NCI-H2081 treated with DMSO at 0.1 percent for 48 hours (cell line): ENCODE measurements at places on chromosomes 16 and 17.

DNA sequence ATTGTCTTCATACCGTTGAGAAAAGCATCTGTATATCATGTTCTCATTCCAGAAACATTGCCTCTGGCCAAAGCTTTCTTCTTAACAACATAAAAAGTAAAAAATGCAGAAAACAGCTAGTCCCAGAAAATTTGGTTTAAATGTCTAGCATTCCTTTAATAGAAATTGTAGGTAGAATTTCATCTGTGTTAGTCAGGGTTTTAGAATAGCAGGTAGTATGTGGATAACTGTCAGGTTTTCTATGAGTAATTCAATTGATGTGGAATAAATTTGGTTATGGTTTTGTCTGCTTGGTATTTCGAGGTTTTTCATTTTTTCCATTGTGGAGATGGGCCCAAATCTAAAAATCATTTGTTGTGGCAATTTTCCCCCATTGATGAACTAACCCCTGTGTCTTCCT lies 616.7 kb downstream of the KCNJ2 start:
- no peak for DNase-seq

DNA sequence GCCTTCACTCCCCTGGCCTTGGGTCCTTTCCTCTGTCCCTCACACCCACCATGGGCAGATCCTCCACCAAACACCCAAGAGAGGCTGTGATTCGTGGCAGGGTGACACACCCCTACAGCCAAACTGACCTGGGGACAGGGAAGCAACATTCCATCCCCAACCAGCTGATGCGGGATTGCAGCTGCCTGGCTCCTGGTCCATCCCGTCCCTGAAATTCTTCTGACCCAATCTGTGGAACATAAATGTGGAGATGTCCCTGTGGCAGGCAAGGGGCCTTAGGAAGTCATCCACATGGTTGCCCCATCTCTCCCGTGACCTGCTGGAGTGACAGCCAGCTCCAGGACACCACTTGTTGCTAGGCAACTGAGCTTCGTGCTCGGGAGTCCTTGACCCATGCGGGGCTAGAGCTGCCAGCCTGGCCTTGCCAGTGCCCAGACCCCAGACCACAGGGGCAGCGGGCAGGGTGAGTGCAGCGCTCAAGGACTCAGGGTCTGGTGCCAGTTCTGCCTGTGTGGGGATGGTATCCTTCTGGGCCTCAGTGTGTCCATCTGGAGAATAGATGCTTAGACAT lies 34.0 kb upstream of the CPNE2 start:
- no peak for DNase-seq

- no peak for DNase-seq
These were observed 835 bp downstream of the FBXL16 start for GRCh38 chr16:704552-705380.

DNA sequence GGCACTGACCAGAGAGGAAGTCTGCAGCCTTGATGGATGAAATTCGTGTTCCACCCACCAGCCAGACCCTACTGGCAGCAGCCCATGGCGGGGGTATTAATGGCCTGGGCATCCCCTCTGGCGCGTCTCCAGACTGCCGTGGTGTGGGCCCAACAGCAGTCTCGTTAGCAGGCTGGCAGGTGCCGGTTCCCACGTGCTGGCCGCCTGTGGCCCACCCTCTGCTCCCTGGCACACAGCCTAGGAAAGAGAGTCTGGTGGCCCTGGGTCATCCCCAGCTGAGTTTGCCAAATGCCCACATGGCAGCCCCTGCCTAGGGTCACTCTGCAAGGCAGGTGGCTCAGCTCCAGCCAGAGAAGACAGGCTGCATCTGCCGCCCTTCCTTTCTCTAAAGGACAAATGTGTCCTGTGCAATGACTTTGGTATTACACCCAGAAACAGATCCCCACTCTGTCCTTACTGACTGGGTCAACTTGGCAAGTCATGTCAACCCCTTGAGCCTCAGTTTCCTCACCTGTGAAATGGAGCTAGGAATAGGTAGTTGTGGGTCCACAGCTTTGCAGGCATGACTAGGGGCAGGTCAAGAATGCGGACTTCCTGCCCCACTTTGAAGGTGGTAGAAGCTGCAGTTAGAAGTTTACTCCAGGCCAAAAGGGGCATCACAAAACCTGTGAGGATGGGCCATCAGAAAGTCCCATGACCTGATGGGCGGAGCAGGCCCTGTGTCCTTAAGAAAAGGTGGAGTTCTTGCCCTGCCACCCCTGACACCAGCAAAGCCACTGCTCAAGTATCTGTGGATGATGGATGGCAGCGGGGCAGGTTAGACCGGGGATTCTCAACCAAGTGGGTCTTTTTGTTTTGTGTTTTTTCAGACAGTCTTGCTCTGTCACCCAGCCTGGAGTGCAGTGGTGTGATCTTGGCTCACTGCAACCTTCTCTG lies 76.6 kb downstream of the ABCC6 start:
- DNase-seq = no peak

DNA sequence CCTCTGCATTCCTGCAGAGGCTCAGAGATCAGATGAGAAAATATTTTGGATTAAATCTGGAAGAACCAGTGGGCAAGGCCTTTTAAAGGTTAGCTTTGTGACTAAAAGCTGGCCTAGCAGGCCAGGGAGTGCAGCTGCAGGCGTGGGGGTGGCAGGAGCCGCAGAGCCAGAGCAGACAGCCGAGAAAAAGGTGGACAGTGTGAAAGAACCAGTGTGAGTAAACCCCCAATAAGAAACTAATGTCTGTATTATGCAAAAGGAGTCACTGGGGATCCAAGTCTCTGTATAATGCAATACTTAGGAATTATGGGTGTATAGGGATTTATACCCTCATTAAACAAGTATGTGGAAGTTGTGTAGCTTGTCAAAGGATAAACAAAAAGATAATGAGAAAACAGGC lies 21.4 kb upstream of the SPACA3 start:
- DNase-seq = no peak

DNA sequence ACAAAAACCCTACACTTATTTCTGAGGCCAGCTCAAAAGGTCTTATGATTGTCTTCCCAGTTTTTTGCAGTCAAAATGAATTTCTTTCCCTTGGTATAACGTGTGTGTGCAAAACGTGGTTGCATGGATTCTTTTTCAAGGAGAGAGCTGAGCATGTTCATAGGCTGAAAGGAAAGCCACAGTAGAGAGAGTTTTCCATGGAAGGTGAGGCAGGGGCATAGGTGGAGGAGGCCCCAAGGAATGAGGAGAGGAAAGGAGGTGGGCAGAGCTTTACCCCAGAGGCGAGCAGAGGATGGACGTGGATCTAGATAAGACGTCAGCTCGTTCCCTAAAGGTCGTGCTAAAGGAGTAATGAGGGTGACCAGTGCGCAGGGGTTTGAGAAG lies 22.8 kb downstream of the TRPV2 start:
- DNase-seq = no peak

GRCh38 chr16:31360251-31360650 lies 5.3 kb downstream of the ITGAX start:
- DNase-seq = no peak

DNA sequence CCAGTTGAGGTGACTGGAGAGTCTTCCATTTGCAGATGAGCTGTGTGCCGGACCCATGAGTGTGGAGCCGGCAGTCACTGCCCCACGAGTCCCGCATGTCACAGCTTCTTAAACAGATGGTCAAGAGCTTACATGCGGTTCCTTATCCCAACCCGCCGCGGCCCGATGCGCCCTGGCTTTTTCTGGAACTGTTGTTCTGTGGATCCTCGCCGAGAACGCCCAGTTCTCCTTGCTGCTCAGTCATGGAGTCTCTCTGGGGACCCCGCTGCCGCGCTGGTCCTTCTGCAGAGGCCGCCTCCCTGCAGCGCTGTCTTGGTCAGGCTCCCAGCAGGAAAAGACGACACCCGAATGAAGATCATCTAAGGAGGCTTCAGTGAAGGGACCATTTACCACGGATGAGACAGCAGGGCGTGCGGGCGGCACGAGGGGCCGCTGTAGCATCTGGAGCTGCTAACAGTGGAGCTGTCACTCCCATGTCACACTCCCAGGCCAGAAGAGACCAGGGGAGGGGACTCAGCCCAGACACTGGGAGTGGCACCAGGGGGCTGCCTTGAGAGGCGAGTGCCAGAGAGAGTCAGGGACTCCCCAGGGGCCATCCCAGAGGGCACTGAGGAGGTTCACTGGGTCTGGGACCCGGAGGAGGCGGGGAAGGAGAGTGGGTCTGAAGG lies 10.8 kb upstream of the LGALS3BP start:
- no peak for DNase-seq

DNA sequence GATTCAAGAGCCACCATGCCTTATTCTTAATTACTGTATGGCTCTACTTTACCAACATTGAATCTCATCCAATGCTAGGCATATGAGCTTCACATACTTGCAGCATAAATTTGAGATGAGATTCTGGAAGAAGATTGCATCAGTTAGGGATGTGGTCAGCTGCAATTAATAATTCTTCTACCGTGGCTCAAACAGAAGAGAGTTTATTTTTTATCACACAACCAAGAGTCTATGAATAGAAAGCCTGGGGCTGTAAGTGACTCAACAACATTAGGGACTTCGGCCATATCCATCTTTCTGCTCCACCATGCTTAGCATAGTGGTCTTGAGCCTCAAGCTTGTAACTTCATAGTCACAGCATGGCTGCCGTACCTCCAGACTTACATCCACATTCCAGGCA lies 179.4 kb upstream of the IRX6 start:
- no peak for DNase-seq

DNA sequence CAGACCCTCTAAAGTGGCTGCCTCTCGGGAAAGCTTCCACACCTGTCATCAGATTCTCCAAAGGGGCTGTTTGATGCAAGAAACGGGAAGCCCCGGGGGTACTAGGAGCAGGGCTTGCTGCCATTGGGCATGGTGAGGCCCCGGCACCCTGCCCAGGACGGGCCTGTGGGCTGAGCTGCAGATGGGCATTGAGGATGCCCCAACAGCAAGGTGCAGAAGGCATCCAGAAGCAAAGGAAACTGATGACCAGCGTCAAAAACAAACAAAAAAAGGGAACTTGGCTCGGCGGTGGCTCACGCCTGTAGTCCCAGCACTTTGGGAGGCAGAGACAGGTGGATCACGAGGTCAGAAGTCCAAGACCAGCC lies 1.5 kb upstream of the LIMD2 start:
- DNase-seq = no peak

DNA sequence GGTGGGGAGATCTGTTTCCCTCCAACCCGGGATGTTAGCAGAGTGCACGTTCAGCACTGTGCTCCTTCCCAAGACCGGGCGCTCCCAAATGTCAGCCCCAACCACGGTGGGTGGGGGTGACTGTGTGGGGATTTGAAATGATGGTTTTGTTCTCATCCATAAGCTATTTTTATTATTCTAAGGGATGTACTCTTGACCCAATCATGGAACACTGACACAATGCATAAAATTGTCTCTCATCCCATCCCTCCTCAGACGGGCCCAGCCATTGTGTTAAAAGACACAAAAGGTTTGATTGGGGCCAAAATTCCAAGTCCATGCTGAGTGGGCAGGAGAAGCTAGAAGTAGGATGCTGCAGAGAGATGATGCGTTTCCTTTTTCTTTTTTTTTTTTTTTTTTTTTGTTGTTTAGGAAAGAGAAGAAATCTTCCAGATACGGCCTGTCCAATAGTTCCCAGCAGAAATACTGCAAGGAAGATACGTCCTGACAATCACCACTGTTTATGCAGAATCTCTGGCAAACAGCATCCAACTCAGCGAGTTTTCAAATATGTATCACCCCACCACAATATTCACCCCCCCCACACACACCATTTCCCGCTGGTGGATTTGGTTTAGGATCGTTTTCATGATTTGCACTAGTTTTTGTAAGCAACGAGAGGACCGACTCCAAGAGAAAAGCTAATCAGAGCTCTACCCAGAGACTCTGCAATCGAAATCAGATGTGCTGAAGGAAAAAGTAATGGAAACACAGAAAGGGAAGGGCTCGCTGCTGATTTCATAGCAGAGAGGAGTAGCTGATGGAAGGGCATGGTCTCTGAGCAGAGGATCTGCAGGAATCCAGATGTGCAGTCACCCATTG lies 163.5 kb upstream of the DYNLRB2 start:
- DNase-seq = no peak

DNA sequence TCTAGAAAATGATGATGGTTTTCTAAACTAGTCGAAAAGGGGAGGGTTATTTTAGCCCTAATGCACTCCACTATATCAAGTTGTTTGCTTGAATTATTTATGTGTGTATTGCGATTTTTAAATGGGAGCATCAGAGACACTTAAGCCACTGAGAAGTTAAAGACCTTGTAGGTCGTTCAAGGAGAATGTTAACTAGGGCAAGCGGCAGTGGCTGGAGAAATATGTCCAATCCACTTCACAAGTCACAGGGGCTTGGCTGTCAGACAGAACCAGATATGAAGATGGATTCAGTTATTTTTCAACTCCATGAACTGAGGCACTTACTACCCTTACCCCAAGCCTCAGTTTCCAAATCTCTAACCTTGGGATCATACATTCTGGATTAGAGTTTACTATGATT lies 702.0 kb downstream of the CDH11 start:
- no peak for DNase-seq

DNA sequence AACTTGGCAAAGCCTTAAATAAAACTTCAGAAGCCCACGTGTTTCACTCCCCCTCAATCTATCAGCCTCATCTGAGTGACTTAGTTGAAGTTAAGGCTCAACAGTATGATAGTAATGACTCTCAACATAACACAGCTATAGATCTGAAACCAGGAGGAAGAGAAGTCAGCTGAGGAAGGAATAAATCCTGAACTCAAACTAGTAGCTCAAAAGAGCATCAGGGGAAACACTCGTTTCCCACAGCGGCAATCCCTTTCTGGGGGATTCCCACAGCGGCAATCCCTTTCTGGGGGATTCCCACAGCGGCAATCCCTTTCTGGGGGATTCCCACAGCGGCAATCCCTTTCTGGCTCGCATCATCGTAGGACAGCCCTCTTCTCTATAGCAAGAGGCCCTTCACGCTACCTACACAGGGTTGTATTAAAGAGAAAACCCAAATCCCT lies 56.8 kb downstream of the ZZEF1 start:
- no peak for DNase-seq

GRCh38 chr16:22183901-22184614 lies 21.8 kb downstream of the SDR42E2 start:
- no peak for DNase-seq

DNA sequence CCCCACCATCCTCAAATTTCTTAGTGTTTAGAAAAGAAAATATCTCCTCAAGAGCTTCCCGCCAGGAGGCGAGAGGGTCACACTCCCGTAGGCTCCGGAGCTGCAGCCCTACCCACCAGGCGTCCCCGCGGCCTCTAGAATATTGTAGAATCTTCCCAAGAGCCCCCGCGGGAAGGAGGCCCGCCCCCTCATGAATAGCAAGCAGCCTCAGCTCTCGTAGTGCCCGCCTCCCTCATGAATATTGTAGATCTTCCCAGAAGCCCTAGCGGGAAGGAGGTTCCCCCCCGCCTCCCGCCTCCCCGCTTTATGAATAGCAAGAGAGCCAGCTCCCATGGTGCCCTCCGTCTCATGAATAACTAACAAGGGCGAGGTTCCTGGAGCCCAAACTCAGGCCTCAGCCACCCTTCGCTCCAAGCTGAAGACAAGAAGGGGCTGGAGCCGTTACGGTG lies at the start of gene FBXO47:
Gene FBXO47, minus strand, starts transcription at position 114 of the 449 bp plus-strand sequence. CDS start 4,378 bp downstream, outside the sequence.
- no peak for DNase-seq
